ENCODE measurements at places on chromosomes 11 and 22.

DNA sequence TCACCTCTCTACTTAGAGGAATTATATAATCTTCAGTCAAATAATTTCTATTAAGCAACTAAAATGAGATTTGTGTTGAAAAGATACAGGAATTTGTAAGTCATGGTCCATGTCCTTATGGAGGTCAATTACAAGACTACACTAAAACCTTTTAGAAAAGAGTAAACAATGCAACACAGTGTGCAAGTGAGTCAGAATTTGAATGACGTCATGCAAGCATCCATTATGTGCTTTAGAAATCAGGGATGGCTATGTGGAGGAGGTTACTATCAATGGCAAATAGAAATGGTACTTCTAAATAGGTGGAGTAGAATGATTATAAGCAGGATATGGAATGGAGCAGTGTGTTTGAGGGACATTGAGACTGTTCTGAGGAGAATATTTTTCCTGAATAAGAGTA, 16.6 kb downstream of the OR10D3 start:
- DNase-seq = no peak

DNA sequence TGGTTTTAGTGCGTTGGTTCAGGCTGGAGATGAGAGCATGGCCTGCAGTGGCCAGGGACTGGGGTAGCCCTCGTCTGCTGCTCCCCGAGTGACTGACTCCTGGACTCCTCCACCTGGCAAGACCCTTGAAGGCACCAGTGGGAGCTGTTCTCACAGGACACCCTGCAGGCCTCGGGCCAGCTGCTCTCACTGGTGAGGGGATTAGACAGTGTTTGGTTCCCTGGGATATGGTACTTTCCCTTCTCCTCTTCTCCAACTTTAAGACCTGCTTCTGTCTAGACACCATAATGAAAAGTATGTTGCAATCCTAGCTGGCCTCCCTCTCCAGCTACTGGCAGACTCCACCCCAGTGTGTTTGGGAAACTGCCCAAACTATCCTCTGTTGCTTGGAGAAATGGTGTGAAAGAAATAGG, 168.8 kb upstream of the CADM1 start:
- DNase-seq = no peak

DNA sequence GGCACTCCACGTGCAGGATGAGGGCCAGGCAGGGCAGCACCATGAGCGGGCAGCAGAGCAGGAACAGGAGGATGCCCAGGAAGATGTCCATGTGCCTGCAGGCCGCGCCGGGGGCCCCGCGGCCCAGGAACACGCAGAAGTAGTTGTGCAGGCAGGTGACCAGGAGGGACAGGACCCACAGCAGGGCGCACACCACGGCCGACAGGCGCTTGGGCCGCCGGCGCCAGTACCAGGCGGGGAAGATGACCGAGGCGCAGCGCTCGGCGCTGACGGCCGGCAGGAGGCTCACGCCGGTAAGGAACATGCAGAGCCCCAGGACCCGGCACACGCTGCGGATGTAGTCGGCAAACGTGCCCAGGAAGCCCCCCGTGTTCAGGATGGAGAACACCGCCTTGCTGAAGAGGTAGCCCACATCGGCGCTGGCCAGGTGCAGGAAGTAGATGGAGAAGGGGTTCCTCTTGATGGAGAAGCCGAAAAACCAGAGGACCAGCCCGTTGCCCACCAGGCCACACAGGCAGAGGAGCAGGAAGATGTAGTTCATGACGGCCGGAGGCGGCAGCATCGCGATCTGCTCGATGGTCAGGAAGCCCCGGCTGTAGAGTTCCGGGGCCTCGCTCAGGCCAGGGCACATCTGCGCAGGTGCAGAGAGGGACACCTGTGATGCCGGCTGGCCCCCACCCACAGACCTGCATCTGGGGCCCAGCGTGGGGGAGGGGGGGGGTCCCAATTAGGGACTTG, 7.2 kb downstream of the MRGPRF start:
- DNase-seq = no peak

DNA sequence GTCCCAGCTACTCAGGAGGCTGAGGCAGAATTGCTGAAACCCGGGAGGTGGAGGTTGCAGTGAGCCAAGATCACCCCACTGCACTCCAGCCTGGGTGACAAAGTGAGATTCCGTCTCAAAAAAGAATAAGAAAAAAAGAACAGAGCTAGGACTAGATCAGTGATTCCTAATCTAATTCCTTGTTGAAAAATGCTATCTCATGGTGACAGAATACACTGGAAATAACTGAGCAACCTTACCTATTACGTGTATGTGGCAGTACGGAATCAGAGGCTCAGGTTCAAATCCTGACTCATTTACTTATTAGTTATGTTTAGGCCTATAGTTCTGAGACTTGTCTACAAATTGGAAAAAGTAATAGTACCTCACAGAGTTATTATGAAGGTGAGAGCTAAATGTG, 19.5 kb upstream of the RCE1 start:
- no peak for DNase-seq

DNA sequence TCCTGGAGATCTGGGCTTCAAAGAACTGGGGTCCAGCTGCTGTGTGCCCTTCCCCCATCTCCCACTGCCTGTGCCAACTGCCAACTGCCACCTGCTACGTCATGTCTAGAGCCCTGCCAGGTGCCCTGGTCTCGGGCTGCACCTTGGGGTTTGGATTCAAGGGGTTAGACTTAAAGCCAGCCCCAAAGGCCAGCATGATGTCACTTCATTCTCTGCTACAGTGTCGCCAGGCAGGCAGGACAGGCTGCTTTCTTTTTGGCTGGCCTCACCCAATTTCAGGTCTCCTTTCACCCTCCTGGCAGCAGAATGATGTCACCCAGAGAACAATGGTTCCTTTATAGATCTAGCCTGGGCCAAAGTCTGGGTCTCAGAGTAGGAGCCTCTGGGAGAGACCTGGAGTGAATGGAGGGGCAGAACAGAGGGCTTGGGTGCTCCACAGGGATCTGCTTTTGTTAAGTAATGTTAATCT, 79.5 kb upstream of the CRYBB3 start:
- DNase-seq = no peak

GRCh38 chr22:27405672-27406388, 395.7 kb downstream of the MN1 start:
- DNase-seq = no peak

DNA sequence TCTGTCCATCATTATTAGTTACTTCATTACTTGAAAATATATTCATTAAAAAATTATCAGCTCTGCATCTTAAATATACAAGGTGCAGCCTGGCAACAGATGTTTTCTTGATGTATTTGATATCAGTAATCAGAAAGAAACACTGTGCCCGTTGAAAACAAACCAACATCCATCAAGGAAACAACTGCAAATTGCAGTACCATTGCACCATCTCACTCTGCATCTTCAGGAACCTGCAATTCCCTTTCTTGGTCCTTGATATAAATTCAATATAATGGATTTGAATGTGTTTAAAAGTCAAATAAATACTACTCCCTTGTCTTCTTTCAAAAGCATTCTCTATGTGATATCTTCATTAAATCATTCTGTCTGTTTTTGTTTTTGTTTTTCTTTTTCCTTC, 1131.2 kb downstream of the FAM181B start:
- DNase-seq = no peak

- DNase-seq = no peak
Observed at GRCh38 chr11:69333149-69333710, 39.3 kb downstream of the MYEOV start.

- no peak for DNase-seq
Observed at GRCh38 chr11:102719620-102720277, 5.0 kb downstream of the MMP8 start.

- no peak for DNase-seq
Observed at GRCh38 chr11:86787018-86787536, 13.3 kb upstream of the PRSS23 start.

DNA sequence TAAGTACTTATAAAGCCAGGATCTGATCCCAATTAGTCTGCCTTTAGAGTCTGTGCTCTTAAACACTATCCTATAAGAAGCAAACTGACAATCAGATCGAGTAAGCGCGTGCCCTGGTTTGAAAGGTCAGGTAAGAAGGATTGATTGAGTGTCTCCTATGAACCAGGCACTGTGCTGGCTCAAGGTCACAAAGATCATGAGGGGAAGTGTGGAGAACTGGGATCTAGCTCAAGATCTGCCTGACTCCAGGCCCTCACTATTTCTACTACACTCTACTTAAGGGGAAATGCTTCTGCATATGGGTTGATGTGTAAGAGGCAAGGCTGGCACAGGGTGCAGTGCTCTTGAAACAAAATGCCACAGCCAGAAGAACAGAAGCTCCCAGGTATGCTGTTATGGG, 77.0 kb downstream of the ME3 start:
- DNase-seq = no peak

DNA sequence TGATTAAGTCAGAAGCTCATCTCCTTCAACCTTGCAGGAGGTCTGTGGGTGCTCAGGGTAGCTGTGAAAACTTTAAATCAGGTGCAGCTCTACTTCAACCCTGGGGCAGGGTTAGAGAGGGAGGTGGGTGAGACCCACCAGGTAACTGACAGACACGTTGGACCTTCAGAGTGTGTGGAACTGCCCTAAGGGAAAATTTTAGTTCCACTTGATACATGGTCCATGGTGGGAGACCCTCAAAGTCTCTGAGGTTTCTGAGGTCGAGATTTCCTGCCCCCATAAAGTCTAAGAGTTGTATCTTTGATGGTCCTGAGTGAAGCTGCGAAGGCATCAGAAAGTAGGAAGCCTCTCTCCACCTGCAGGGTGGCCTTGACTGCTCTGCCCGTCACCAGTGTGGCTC, 23.9 kb upstream of the NNMT start:
- no peak for DNase-seq

Data from activated T-helper 1 cell treated with anti-CD3 and anti-CD28 coated beads, Interleukin-2, amount 50 U/mL, for 16 hours (primary cell).